ENCODE measurements at places on chromosomes 2 and 18.

- no peak for DNase-seq
These were observed 82.4 kb downstream of the TTC32 start for GRCh38 chr2:19819097-19820065.

GRCh38 chr2:71332435-71332796 is 834 bp downstream of the ZNF638 start:
- DNase-seq = no peak

DNA sequence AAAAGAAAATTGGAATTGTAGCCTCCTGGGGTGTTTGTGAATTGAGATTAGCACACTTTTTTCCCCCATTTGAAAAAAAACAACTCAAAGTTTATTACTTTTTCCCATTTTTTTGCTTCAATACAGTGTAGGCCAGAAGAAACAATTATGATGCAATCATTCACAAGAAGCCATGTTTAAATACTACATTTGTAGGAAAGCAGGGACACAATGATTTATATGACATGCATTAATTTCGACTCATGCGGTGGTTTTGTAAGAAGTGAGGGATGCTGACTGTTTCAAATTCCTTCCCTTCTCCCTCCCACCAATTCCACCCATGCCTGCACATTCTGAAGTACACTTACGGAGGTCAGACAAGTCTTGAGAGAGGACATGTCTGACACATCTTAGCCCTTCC is 774.2 kb upstream of the FSHR start:
- no peak for DNase-seq

GRCh38 chr2:71950256-71951082 is 197.2 kb downstream of the CYP26B1 start:
- DNase-seq = no peak

DNA sequence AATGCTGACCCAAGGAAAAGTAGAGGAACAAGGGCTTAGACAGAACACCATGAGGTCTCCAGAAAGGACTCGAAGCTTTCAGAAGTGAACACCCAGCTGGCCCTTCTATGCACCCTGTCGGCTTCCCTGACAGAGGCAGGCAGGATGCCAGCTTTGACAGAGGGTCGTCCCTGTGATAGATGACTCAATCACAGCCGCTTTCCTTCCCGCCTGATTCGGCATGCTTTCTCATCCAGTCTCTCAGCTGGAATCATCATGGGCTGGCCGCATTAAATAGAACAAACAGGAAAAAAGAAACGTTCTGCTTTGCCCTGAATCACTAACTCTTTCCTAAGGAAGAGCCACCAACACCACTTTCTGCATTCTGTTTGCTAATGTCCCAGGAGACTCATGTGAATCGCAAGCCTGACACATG is 140.3 kb upstream of the RAB12 start:
- no peak for DNase-seq

GRCh38 chr18:2970772-2971659 is 41.9 kb downstream of the LPIN2 start:
- DNase-seq = no peak

GRCh38 chr2:237727363-237727762 is 71.2 kb upstream of the RBM44 start:
- no peak for DNase-seq

DNA sequence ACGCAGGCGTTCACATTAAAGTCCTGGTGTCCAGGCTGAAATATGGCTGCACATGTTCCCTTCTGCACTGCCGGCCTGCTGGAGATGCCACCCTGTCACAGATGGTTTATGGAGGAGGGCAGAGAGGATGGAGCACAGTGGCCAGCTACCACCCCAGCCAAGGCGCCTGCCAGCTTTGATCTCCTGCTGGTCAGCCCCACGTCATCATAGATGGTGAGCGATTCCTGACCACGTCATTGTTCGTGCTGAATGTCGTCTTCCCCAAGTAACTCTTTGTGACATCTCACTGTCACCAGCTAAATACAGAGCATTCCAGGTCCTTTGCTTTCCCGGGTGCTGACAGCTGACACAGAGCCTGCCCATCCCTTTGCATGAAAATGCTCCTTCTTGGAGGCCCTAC is 248.3 kb downstream of the TTC32 start:
- no peak for DNase-seq

DNA sequence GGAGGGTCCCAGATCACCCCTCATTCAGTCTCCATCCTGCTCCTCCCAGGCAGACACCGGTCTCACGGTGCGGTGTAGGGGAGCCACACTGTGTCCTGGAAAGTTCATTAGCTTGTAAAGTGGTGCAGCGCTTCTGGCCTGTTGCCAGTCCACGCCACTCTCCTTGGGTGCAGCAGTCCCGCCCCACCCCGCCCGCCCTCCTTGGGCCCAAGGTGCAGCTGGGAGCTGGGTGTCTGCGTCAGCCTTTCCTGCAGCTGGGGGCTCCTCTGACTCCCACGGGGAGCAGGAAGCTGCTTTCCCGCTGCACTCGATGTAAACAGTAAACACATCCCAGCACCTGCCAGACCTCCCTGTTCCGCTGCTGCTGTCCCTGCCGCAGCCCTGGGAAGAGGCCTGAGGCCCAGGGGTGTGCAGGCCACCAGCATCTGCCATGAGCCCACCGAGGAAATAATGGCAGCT is 53.8 kb upstream of the ASB18 start:
- DNase-seq = no peak

GRCh38 chr18:34970106-34970505 is 71.1 kb upstream of the MAPRE2 start:
- DNase-seq = no peak

- DNase-seq = no peak
These were observed 121.0 kb upstream of the KYNU start for GRCh38 chr2:142756430-142756829.

DNA sequence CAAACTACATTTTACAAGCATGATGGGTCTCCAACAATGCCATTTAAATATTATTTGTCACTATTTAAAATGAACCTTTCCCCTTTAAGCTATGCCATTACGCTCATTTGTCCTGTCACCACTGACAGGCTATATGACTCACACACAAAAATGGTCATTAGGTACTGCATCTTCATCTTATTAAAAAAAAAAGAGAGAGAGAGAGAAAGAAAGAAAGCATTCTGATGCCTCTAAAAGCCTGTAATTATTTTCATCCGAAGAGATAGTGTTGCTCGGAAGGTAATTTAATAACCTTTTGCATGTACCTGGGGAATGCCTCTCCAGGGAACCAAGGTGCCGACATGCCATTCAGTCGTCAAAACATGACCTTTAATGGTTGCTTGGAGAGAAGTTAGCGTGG is 226.7 kb downstream of the ARHGAP15 start:
- no peak for DNase-seq

- no peak for DNase-seq
These were observed 23.2 kb upstream of the PLA2R1 start for GRCh38 chr2:160085662-160086061.

DNA sequence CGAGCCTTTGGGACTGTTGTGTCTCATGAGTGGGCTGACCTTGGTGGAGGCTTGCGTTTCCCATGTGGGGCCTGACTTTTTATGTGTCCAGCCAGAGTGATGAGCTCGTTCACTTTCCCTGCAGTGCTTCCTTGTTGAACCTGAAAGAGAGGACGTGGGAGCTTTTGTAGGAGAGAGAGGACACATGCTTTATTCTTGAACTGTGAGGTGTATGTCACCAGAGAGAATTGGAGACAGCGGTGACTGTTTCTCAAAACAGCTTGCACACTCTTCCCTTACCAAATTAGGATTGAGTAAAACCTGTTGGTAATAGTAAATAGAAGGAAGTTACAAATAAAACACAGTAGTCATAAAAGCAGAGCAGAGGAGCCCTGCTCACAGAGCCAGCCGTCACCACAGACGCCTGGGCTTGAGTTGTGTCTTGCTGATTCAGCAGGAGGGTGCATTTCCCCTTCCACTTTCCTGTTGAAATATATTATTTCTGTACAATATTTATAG is 60.7 kb downstream of the INPP4A start:
- DNase-seq = no peak

GRCh38 chr2:9336576-9337314 is 86.6 kb downstream of the ITGB1BP1 start:
- no peak for DNase-seq
